A673 (cell line): ENCODE measurements at places on chromosomes 3 and 15.

- peak; percentile 88 for DNase-seq
These were observed 451.1 kb upstream of the KCNMB2 start for GRCh38 chr3:178084938-178085816.

- DNase-seq: peak; percentile 30
These were observed 137.9 kb downstream of the NEO1 start for GRCh38 chr15:73190189-73190601.

DNA sequence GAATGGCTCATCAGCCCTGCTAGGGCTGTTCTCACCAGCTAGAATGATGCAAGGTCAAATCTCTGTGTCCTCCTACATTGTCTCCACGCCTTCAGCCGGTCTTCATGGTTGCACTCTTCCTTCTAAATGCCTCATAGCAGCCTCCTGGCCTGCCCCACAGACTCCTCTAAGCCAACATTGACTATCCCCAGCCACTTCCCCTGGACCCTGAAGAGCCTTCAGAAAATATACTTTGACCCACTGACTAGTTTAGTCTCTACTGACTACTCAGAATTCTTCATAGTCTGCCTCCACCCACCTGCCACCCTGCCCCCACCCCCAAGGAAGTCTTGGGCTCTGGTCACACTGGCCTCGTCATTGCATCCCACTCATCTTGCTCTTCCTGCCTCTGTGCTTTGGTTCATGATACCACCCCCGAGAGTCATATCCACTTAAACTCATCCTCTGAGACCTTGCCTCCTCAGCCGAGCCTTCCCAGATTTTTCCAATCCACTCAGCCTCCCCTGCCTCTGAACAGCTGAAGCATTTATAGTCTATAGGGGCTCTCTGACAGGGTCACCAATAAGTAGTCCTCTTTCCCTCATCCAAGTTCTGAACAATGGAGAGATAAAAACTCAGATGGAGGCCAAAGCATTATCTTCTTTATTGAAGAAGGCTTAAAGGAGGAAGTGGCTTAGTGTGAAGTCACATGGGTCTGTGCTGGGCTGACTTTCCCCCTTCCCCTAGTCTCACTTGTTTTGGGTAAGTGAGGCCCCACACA, 9.5 kb upstream of the DOCK3 start:
- no peak for DNase-seq

GRCh38 chr3:113423699-113424098, 17.6 kb downstream of the CFAP44 start:
- no peak for DNase-seq

GRCh38 chr15:58529041-58529440, 97.2 kb downstream of the LIPC start:
- DNase-seq: no peak

GRCh38 chr3:13385373-13385965, 34.7 kb downstream of the NUP210 start:
- no peak for DNase-seq

GRCh38 chr15:82597815-82598214, 49.3 kb downstream of the CPEB1 start:
- no peak for DNase-seq

GRCh38 chr15:29612701-29613100, 209.6 kb downstream of the TJP1 start:
- no peak for DNase-seq

- DNase-seq: peak; percentile 22
These were observed 26.1 kb downstream of the GRK7 start for GRCh38 chr3:141789281-141789680.

DNA sequence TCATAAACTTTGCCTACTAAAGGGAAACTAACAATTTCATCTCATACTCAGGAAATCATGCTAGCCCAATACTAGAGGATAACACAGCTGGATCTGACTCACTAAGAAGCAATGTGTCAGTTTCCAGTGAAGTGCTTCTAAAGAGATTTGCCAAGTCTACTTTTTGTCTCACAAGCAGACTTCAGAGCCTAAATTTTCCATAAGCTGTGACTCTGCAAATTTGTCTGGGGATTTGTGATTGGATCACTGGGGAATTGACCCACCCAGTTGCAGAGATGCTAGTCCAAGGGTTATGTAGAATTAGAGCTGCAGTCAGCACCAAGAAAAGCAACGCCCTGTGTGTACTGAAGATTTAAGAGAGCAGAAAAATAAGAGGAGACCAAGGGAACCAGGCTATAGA, 647.1 kb downstream of the NTRK3 start:
- DNase-seq: peak; percentile 7

DNA sequence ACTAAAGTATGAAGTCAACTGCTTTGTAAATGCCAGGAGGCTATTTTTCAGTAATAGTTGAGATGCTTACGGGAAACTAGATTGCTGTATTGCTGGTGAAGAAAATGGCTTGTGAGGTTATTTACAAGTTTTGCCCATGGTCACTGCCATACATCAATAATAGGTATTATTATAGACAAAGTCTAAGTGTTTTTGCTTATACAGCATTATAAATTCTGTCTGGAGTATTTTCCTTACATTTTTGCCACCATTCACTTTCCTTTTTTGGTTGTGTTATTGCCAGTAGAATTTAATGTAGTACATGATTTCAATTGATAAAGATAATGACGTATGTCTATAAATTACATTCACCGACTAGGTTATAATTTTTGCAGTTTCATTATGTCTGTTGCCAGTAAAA, 114.2 kb downstream of the CDIN1 start:
- no peak for DNase-seq

GRCh38 chr3:119769394-119770149, 12.3 kb upstream of the NR1I2 start:
- no peak for DNase-seq

DNA sequence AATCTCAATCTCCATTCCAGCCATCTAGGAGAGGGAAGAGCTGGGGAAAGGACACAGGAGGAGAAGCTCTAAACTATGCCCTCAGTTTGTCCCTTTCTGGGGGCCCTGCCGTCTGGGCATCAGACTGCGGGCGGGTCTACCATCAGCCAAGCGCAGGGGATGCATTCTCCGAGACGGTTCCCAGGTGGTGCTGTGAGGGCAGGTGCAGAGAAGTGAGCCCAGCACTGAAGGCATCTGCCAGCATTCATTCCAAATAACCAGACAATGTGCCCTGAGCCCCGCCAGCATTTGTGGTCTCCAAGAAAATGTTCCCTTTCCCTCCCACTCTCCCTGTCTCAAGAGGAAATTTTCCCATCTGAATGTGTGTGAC, 265.7 kb downstream of the XXYLT1 start:
- no peak for DNase-seq

- no peak for DNase-seq
These were observed 557.5 kb downstream of the NAALADL2 start for GRCh38 chr3:175416600-175416999.

- DNase-seq: no peak
These were observed 8.6 kb downstream of the RHCG start for GRCh38 chr15:89487791-89488190.

DNA sequence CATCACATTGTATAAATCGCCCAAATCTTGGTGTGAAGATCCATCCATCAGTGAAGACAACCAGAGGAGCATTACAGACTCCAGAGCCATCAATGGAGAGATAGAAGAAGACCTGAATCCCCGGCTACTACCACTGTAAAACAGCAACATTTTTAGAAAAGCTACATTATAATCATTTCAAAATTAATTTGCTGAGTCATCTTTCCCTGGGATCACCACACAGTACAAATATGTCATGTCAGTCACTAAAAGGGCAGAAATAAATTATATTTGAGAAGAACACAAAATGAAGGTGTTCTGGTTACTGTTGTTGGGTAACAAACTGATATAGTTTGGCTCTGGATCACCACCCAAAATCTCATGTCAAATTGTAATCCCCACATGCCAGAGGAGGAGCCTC, 218.5 kb upstream of the STT3B start:
- no peak for DNase-seq

DNA sequence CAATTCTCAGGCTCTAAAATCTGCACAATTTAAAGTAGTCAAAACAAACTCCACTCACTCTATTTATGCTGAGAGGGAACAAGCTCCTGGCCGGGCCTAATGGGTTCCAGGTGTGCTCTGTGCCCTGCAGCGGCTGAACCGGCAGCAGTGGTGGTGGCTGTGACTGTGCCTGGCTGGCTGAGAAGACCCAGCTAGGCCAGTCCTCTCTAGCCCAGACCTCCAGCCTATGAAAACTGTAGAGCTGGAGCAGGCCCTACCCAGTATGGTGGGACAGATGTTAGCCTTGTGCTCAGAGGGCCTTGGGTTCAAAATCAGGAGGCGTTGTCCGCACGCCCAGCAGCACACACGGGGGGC, 37.0 kb downstream of the EPHB3 start:
- no peak for DNase-seq

DNA sequence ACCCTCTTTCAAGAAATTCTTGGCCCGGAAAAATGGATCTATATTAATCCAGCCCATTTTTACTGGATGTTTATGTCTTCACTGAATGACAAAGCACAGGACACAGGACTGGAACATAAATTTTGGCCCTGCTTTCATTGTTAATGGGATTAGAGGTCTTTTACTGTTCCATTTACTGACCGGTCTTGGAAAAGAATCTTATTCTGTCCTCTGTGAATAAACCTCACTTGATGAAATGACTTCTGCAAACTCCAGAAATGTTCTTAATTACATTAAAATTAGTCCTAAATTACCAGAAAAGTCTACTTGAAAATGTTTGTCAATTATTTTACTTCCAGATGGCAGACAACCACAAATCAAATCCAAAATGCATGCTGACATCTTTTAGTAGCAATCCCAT, 79.3 kb upstream of the SLC24A5 start:
- DNase-seq: no peak

GRCh38 chr15:41967506-41968206, 4.7 kb downstream of the EHD4 start:
- DNase-seq: peak; percentile 88

DNA sequence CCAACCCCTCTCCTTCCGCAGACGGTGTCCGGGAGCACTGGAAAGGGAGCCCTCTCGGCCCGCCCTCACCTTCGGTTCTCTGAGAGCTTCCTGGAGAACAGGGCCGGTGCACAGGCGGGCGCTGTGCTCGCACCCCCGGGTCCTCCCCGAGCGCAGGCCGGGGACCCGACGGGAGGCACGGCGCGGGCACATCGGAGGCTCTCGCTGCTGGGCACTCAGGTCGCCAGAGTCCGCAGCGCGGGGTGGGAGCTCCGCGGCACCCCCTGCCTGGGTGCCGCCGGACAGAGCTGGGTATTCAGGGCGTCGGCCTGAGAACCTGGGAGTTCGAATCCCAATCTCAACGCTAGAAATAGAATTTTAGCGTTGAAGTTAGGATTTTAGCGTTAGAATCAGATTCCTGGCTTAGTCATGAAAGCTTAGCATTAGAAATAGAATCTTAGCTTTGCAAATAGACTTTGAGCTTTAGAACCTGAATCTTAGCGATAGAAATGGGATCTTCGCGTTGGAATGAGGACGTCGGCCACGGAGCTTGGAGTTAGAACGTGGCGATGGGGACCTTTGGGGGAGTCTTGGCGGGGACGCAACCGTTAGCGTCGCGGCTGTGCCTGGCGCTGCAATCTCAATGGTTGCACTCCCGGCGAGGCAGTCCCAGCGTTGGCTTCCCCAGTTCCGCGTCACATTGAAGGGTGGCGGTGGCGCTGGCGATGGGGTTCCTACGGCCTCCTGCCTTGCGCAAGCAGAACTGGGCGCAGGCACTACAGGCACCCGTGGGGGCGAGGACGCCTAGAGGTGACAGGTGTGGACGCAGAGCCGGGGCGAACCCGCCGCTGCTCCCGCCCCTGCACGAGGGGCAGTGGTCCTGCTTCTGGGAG, 549 bp downstream of the TRH start:
- peak; percentile 19 for DNase-seq

DNA sequence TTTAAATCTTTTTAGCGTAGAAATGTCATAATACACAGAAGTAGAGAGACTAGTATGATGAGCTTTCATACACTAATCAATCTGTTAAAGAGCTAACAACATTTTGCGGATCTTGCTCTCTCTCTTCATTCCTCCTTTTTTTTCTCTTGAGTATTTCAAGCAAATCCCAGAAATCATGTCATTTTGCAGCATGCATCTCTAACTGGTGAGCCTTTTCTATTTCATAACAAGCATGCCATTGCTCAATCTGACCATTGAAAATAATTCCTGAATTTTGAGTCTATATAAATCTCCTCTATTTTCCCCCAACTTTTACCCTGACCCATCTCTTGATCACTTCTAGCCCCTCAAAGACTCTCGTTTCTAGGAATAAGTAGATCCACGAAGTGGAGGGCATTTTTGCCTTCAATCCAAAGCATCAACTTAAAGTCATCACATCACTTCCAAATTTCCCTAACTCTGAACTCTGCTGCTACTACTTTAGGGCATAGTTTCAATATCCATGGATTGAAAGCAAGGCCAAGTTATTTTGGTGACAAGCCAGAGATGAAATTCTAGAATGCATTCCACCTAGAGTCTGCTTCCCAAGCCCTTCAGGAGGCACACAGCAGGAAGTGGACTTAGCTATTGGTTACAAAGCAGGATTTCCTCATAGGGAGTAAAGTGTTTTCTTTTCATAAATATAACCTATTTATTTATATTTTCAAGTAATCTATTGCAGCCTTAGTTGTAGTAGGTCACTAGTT, 253.5 kb upstream of the ZPLD1 start:
- DNase-seq: peak; percentile 92

GRCh38 chr15:66761726-66762595, 59.9 kb downstream of the SMAD6 start:
- peak; percentile 59 for DNase-seq

DNA sequence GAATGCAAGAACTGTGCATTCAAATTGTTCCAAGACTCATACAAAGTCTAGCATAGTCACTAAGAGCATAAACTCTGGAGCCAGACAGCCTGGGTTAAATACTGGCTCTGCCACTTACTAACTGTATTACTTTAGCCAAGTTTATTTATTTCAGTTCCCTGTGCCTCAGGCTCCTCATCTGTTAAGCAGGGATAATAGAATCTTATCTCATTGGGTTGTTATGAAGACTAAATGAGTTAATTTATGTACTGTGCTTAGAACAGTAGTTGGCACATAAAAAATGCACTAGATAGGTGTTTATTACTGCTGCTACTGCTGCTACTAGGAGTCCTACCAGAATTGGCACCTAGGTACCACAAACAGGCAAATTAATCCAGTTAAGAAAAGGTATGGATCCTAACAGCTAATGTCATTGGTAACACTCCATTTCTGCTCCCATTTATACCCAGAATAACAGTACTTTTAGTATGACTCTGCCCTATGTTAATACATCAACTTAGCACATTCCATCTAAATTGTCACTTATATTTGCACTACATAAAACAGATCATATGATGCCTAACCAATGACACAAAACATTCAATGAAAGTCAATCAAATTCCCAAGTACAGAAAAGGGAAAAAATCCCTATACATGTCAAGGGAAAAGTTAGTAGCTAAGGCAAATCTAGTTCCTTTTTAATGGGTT, 45.7 kb downstream of the GSK3B start:
- peak; percentile 26 for DNase-seq

DNA sequence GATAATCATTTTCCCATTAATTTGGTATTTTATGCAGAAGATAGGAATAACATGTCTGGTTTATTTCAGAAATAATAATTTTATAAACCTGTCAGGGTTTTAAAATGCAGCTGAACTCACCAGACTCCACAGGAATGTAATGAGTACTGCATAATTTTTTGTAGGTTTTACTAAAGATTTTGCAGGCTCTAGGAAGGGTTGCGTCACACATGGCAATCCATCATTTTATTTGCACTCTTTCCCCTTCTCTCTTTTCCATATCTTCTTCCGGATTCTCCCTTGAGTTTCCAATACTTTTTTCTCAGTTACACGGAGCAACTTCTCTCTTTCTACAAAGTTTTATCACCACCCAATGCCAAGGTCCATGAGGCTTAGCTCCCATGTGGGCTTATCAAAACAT, 234.7 kb downstream of the NFKBIZ start:
- DNase-seq: no peak
